ENCODE measurements at places on chromosomes 3 and 15.
A peak's percentile ranks its signal among the peaks of the same experiment; 100 is the strongest.

GRCh38 chr3:32899265-32899664 is 52.2 kb upstream of the CCR4 start:
- no peak for DNase-seq

- peak; percentile 100 for DNase-seq
Observed at GRCh38 chr15:64315216-64315615, 40.8 kb downstream of the CSNK1G1 start.

DNA sequence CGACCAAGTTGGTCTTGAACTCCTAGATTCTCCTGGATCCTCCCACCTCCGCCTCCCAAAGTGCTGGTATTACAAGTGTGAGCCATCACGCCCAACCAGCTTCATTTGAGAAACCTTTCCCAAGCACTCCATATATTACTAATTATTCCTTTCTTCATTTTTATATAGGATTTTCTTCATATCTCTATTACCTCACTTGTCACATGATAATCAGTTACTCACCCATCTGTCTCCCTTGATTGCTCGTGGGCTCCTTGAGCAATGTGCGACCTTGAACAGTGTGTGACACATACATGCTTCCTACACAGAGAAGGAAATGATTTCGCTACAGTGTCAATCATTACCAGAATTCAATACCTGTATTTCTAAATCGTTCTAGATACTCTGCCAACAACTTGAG is 110.7 kb upstream of the C2CD4B start:
- DNase-seq = no peak

DNA sequence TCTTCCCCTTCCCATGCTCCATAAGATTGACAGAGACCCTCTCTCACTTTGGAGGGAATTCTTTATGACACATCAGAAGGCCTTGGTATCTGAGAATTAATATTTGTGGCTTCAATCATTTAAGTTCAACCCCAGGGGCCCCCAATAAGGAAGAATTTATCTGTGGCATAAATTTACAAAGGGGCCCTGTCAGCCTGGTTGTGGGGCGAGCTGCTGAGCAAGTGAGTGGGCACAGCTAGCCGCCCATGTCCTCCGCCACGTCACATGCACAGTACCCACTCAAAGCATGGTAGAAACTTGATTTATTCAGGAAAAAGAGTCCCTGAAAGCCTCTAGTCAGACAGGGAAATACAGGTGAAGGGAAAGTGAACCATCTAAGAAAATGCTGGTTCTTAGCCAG is 13.3 kb downstream of the PLXNB1 start:
- no peak for DNase-seq

- DNase-seq = no peak
Observed at GRCh38 chr3:8560366-8561007, 58.9 kb downstream of the LMCD1 start.

DNA sequence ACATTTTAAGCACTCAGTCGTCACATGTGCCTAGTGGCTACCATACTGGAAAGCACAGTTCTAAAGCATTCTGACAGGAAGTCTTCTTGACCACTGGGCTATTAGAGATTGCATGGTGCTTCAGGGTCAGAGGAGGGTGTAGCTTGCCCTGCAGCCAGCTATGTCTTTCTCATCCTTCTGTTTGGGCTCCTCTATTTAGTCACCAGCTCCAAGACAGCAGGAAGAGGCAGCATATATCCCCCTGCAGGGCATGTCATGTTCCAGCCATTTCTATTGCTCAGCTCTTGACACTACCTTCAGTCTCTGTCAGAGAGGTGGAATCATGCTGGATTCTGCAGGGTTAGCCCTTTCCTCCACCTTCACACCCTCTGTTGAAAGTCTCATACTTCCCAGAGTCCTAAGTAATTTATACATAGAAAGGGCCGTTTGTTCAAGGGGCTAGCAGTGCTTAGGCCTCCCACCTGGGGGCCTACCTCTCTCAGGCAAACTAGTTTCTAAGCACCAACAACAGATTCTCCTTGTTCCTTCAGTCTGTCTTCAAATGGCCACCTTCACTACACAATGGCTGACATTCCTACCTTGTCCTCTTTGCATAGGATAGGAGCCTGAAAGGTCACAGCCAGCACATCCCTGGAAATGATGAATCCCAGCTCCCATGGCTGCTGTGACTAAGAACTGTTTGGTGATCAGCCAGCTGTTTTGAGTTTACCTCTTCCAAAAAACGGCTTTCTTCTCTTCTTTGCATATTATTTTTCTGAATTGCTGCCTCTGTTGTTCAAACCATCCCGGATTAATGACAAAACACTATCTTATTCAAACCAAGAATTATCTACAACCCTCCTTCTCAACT is 115.7 kb upstream of the BFSP2 start:
- DNase-seq = no peak

- DNase-seq = no peak
Observed at GRCh38 chr3:115102046-115102445, 45.0 kb downstream of the ZBTB20 start.

DNA sequence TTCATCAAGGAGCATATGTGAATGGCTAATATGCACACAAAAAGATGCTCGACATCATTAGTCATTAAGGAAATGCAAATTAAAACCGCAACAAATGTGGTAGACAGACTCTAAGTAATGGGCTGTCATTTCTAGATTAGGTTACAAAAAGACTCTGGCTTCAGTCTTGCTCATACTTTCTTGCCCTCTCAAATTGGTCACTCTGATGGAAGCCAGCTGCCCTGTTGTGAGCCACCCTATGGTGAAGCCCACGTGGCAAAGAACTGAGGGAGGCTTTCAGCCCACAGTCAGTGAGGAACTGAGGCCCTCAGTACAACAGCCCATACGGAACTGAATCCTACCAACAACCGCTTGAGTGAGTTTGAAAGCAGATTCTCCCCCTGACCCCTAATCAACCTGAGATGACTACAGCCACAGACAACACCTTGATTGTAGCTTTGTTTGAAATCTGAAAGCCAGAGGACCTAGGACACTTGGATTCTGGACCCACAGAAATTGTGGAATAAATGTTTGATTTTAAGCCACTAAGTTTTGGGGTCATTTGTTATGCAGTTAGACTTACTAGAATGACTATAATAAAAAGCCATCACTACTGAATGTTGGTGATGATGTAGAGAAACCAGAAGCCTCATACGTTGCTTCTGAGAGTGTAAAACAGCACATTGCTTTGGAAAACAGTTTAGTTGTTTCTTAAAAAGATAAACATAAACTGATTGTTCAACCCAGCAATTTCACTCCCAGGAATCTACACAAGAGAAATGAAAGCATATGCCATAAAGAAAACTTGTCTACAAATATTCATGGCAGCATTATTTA is 45.7 kb downstream of the EHHADH start:
- no peak for DNase-seq

DNA sequence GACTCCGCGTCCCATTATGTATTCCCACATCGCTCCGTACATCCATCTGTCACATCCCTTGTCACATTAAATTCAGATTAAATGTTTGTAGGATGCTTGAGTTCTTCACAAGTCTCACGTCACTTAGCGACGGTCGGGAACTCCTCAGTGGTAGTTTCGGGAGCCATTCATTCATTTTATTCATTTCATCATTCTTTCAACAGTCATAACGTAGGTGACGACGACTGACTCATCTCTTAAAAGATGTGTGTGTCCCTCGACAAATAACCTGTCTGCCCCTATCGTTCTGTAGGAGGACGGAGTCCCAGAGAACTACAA is 272 bp upstream of the SRPRB start:
- no peak for DNase-seq

DNA sequence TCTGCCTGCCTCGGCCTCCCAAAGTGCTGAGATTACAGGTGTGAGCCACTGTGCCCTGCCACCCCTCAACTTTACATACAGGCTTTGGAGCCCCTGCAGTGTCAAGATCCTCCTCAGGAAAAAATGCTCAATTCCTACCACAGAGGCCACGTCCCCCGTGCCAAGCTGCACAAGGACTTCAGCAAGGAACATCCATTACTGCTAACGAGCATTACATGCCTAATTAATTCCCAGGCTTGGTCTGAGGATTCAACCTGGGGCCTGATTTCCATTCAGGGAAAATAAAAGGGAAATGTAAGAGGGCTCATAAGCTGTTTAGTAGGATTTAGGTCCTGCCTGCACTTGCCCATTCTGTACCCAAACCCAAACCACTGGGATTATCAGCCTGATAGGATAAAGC is 161.4 kb downstream of the RAB11A start:
- DNase-seq = no peak

- no peak for DNase-seq
Observed at GRCh38 chr15:38459480-38459879, 5.6 kb downstream of the FAM98B start.

- no peak for DNase-seq
Observed at GRCh38 chr3:191019855-191020254, 157.4 kb upstream of the GMNC start.

DNA sequence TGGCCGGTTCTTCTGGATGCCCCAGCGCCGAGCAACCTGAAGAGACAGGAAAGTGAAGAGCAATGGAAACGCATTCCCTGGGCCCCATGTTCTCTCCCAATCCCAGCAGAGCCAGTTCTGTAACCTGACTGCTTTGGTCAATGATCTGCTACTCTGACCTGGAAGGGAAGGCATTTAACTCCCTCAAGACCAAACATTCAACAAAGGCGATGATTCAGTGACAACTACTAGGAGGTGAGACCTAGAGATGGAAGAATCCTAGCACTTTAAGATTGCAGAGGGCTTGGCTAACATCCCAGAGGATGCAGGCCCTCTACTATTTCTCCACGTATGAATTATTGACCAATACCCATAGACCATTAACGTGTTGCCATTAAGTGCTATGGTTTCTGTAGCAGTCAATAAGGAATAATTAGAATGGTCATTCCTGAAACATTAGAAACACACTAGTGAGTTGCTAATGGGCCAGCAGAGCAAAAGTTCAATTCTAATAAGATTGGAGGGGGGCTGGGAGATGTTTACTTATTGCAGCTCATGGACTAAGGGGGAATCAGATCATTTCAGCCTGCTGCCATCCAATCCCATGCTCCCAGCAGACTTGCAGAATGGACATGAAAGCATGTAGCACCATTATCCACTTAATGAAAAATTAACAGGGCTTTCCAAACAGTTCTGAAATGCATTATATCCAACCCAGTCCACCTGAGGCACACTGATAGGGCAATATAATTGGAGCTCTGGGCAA is 56.6 kb downstream of the ETV5 start:
- DNase-seq = no peak

DNA sequence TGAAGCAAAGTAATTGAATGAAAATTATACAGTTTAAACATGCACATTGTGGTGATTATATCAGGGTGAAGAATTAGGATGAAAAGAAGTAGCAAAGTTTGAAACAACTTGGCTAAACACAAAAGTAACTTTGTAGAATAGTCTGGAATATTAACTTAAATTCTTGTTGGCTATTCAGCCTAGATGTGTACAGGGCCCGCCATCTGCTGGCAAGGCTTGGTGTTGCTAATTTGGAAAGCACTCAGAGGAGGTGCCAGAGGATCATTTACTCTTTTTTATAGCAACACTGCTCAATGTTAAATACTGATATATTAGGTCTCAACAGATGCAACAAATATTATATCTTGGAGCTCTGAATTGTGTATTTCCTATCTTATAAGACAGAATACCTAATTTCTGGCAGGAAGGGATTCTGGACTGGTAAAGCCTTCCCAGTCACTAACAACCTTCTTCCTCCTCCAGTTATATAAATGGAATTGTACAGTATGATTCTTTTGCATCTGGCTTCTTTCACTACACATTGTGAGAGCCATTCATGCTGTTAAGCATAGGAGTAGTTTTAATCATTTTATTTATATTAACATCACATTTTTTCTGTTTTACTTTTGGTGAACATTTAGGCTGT is 36.1 kb downstream of the TTC23 start:
- peak; percentile 40 for DNase-seq

DNA sequence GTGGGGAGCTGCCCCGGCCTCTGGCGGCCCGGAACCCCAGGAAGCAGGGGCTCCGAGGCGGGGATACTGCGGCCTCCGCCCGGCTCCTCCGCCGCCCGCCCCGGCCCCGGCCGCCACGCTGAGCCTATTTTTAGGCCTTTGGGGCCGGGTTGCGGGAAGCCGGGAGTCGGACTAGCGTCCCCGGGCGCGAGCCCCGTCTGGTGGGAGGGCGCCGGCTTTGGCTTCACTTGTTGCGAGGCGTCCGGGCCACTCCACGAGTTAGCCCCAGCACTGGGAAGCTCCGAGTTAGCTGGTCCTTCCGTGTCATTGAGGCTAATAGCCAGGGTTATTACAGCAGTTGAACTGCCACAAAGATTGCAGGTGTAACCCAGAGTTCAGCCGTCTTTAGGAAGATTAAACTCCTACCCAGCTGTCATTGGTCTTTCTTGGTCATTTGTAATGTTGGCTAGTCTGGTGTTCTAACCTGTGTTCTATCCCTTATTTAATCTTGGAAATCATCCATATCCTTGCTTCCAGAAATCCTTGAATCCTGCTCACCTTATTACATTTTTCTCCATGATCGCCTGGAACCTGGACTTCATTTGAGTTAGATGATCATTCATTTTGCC is 791 bp downstream of the GYG1 start:
- peak; percentile 62 for DNase-seq

DNA sequence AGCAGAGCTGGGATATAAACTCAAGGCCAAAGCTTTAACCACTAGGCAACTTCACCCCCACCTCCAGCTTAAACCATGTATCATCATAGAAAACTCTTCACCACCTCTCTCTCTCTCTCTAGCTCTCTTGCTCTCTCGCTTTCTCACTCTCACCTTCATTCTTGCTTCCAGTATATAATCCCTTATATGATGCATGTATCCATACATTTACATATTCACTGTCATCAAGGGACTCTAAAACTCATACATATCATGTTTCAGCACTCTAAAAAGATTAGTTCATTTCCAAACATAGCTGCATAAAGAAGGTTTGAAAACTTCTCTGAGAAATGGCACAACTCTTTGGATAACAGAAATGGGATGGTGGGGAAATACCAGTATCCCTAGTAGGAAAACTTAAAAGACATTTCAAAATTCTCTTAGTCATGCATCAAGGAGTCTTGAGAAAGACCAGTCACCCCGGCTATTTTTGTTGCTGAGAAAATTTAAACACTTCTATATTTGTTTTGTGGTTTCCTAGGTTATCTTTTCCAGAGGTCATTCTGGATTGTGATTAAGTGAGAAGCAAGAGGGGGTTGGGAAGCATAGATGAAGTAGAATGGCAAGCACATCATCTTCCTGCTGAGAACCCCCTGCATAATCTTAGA is 447.8 kb upstream of the THBS1 start:
- DNase-seq = no peak

GRCh38 chr3:155411500-155412223 is 118.2 kb upstream of the STRIT1 start:
- DNase-seq = no peak

DNA sequence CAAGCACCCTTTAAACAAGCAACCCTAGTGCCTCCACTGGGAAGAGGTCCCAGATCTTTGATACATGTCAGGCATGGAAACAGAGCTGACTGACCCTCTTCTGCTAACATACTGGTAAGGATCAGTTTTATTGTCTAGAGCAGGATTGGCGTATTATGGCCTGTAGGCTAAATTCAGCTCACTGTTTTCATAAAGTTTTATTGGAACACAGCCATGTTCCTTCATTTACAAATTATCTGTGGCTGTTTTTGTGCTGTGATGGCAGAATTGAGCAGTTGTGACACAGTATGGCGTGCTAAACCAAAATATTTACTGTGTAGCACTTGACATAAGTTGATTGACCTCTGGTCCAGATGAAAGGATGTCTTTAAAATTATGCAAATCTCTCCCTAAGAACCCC is 45.0 kb downstream of the WDR76 start:
- DNase-seq = no peak

- DNase-seq = no peak
Observed at GRCh38 chr3:190558316-190558715, 44.4 kb downstream of the IL1RAP start.
